ENCODE measurements at places on chromosomes 4 and X. TPM values are rescaled to one million over a fixed set of nuclear protein-coding genes. Genes with fewer than 3 reads are reported as not detected.

GRCh38 chr4:7876201-7876875, 63.3 kb downstream of the AFAP1 start:
- no peak for DNase-seq

CLTRN gene
- total RNA-seq: 0.12 TPM

GRCh38 chr4:67071641-67072040, 473.7 kb downstream of the CENPC start:
- no peak for DNase-seq

DNA sequence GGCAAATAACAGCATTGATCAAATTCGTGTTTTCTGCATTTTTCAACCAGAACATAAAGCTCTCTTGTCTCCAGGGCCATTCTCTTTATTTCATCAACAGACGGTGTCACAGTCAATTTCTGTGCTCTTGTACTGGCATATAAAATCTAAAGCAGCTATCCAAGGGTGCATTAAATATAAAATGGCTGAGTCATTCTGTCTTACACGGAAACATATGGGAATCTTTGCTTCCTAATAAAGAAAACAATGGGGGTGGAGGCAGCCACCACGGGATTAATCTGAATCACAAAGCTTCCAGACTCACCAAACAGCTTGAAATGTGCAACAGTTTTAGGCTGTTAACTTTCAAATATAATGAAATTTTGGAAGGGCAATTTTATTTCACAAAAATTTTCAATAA, 132.6 kb downstream of the IL15 start:
- peak; percentile 14 for DNase-seq

DNAAF6 gene
- total RNA-seq: not detected

GAGE12H gene
- total RNA-seq: not detected

DNA sequence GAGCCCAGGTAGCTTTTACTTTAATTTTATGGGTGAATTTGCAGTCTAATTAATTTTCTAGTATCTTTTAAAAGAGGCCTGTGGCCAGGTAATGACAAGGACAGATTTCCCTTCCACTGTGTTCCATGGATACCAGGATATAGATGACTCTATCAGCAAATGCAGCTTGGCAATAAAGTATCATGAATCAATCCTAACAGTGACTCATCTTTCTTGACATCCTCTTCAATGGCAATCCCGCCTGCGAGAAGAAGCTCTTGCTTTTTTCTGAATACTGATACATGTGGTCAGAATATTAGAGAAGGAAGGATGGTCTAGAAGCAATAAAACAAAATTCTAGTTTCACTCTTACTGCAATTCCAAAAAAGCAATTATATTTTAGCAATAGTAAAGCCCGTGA, 267.8 kb downstream of the DTHD1 start:
- DNase-seq: no peak

- no peak for DNase-seq
These were observed 64.8 kb downstream of the CBR4 start for GRCh38 chr4:168945291-168945690.

GRCh38 chrX:112163906-112164305, 81.3 kb upstream of the TRPC5 start:
- peak; percentile 2 for DNase-seq

CABS1 gene
- total RNA-seq: not detected

DNA sequence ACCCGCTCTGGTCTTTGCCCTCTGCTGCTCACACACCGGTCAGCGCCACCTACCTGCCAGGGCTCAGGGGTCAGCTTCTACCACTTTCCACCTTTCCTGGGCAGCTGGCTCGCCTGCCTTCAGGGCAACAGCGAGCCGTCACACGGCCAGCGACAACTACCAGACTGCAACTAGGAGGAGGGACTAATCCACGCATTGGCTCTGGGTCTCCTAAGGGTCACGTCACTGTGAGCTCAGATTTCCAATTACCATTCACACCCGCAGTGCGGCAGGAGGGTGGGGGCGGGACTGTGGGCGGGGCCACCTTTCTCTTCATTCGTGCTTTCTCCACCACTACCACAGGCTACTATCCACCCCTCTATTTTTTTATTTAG, at the start of gene BEX5:
BEX5 (minus strand) TSS at position 172 of the 374 bp plus-strand sequence. CDS start 1,712 bp downstream, outside the sequence.
- peak; percentile 44 for DNase-seq

GRCh38 chrX:97563531-97564133, 679.9 kb downstream of the RPA4 start:
- DNase-seq: peak; percentile 74

ADGRG4 gene
- not detected for total RNA-seq

- no peak for DNase-seq
These were observed 22.7 kb upstream of the SPACA5B start for GRCh38 chrX:48107717-48108116.

- no peak for DNase-seq
These were observed 77.0 kb upstream of the PGRMC2 start for GRCh38 chr4:128364565-128364964.

DNA sequence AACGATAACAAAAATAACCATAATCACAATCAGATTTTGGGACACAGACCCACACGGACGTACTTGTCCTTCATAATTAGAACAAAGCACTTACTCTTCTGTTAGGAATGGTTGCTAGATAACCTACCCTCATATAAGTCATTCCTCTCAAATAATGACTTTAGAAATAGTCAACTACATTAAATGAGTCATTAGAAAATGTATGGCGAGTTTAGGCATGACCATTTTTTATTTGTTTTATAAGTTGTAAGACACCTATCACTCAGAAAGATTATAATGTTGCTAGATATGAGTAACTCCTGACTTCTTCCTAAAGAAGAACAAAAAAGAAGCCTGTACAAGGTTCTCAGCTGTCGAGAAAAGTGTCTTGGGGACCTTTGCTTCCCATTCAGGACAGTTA, 1637.5 kb upstream of the PCDH7 start:
- no peak for DNase-seq

ASMT gene
- not detected for total RNA-seq

DNA sequence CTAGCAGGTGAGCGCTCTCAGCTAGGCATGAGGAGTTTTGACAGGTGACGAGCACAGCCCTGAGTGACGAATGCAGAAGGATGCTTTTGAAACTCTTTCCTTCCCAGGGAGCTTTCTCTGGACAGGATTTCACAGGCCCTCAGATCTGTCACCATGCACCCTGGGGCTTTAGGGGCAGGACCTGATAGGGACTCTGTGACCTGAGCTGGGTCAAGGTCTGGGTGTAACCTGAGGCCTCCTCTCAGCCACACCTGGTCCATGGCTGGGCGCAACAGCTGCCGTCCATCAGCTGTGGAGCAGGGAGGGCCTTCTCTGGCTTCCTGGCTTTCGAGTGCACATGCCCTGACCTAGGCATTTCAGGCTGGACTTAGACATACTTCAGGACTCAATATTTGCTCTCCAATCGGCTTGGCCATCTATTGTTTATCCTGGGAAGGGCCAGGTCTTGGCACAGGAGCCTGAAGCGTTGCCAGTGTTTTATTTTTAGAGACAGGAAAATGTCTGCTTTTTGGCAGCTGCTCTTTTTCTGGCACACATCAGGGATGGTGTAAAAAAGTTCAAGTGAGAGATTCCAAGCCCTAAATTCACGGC, 56.4 kb downstream of the C4orf51 start:
- no peak for DNase-seq

GRCh38 chrX:16695079-16695676, 17.3 kb downstream of the CTPS2 start:
- peak; percentile 27 for DNase-seq

- no peak for DNase-seq
These were observed 2.7 kb upstream of the NKX3-2 start for GRCh38 chr4:13546941-13547484.

DNA sequence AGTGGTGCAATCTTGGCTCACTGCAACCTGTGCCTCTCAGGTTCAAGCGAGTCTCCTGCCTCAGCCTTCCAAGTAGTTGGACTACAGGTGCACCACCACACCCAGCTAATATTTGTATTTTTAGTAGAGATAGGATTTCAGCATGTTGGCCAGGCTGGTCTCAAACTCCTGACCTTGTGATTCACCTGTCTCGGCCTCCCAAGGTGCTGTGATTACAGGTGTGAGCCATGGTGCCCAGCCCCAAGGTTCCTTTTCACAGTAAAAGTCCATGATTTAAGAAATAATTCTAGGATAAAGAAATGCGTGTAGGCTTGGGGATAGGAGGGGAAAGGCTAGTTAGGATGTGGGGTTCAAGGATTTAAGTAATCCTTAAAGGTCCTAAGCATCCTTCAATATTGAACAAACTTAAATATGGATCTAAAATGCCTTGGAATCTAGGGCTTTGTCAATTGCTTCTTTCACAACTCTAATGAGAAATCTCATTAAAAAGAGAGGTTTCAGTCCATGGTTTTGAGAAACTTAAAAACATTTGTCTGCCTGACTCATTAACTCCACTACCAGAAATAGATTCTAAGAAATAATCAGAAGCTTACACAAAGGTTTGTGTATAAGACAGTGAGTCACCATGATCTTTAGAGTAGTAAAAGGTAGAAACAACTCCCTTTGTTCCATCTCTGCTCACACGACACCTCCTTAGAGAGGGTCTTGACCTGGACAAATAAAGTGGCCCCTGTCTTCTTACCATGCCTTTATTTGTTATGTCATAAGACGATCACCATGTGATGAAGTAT, 203.2 kb downstream of the PTTG2 start:
- peak; percentile 49 for DNase-seq

- DNase-seq: peak; percentile 75
These were observed 15.0 kb upstream of the CD99L2 start for GRCh38 chrX:150913511-150913910.

MCUB gene
- 51.0 TPM for total RNA-seq

GUCY1A1 gene
- total RNA-seq: 3.1 TPM

- no peak for DNase-seq
These were observed 305.7 kb downstream of the INPP4B start for GRCh38 chr4:142540483-142540804.

CSAG2 gene
- not detected for total RNA-seq

DNA sequence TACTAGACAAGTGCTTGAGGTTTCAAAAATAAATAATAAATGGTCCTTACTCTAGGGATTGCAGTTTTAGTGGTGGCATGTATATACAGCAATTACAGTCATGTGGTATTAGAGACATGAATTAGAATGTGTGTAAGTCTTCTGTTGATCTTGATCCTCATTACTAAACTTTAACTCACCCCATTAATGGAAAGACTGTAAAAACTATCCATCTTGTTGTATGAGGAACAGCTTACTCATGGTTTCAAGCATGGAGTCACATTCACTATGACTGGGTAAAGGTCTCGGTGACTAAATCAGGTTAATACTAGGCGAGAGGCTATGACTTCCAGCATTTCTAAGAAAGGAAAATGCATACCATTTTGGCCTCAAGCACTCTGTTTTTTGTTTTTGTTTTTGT, 107.0 kb upstream of the HPGD start:
- DNase-seq: no peak

DNA sequence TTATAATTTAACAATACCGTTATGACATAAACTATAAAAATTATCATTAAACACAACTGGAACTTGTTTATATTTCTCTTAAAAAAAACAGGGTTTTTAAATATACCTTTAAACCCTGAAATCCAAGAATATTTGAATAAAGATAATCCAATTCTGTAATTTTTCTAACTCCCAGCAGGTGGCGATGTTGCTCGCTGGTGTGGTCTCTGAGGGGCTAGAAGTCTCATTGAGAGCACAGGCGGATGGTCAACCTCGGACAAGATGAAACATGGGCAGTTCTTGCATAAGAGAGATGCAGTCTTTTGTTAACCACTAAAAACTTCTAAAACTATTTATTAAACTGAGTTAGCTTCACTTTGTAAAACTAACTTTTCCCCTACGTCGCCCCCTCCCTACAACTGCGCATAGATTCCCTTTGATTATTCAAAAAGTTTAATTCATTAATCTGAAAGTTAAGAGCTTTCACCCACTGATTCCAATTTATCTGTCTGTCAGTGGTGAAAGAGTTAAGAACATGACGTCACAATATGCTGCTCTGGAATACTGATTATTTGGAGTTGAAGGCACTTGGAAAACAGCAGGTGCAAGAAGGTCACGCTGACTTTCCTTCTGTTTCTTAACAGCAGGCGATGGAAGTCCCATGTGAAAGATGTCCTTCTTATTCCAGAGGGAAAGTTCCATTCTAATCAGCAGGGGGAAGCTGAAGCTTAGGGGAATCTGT, 29.5 kb downstream of the DMP1 start:
- DNase-seq: peak; percentile 46

DNA sequence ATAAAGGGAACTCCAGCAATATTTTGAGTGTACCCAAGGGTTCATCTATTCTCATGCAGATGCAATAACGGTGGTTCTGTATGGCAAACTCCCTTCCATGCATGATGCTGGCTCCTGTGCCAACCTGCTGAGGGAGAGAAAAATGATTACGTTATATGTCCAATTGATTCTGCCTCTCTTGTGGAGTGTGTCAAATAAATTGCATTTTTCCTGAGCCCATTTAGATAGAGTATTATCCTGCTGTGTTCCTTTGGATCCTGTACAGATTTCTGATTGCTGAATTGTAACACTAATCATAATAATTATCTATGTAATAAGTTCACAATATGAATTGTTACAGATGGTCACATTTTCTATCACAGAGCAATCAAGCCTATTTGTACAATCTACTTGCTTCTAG, 821.7 kb downstream of the C4orf33 start:
- DNase-seq: no peak

ADH6 gene
- not detected for total RNA-seq

PPEF2 gene
- not detected for total RNA-seq

GRCh38 chr4:8703401-8703696, 110.8 kb downstream of the CPZ start:
- no peak for DNase-seq

DDIT4L gene
- not detected for total RNA-seq

ABLIM2 gene
- total RNA-seq: 0.29 TPM

- DNase-seq: no peak
These were observed 568.6 kb downstream of the RPA4 start for GRCh38 chrX:97452283-97452682.

DNA sequence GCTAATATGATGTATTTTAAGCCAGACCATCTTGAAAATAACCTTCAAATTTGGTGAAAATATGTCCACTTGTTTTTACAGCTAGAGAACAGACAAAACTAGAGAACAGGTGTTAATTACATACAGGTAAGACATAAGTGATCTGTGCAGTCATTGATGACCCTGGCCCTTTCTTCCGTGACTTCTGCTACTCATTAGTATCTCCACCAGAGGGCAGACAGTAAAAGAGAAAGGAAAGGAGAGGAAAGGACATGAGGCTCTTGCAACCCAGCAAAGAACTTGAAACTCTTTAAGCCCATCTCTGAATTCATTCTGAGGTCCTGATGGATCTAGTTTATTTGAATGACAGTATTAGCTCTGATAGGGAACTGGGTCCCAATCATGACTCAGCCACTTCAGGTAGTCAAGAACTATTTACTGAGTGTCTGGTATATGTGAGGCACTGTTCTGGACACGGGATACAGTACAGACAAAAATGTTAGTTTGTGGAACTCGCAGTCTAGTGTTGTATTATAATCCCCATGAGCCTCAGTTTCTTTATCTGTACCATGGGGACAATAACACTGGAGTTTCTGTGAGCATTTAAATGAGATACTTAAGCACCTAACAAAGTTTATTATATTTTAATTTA, 121.0 kb upstream of the TEX13D start:
- DNase-seq: peak; percentile 20

ENPEP gene
- not detected for total RNA-seq

GRCh38 chrX:50716706-50717105, 97.3 kb downstream of the SHROOM4 start:
- no peak for DNase-seq

Data from H4 (cell line).